ENCODE measurements at places on chromosomes 16 and 17.

DNA sequence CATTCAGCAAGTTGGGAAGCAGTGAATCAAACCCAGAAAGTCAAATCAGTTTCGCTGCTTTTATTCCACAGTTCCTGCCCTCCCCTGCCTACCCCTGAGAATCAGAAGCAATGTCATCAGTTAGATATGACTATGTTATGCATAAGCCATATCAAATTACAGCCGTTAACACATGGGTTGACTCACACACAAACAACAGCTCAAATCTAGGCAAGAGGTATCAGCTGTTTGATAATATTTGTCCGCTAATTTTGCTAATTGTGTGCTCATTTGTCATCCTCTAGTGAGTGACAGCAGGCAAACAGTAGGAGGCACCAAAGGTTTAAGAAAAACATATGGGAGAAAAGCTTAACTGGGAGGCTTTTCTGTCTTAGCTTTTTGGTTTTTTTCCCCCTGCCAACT lies 327.4 kb upstream of the CCL2 start:
- DNase-seq = no peak

DNA sequence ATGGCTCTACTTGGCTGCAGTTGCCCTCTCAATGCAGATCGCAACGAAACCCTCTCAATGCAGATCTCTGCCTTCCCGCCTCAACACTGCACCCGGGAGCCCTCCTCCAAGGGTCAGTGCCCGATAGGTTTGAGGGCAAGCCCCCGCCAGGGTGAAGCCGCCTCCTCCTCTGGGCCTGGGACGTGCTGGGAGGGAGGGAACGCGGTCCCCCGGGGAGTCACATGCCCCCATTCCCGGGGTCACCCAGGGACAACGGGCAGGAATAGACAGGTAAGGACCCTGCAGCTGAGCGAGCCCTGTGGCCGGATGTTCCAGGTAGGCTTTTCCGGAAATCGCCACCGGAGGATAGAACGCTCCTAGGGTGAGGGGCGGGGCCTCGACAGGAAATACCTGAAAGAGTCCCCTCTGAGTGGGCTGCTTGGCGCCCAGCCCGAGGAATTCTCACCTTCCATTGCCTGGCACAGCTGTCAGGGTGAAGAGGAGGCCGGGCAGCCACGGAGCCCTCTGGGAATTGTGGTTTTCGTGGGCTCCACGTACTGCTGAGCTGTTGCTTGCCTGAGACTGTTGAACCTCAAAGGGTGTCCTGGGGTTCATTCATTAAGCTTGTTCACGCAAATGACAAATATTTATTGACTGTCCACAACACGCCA lies 12.8 kb downstream of the ZNF174 start:
- DNase-seq = no peak

- DNase-seq = no peak
Observed at GRCh38 chr17:70100983-70101382, 26.0 kb downstream of the KCNJ16 start.

- DNase-seq = no peak
Observed at GRCh38 chr17:14434506-14434905, 133.6 kb downstream of the HS3ST3B1 start.

GRCh38 chr16:29926711-29927052 lies 656 bp upstream of the KCTD13 start:
- DNase-seq = no peak

- DNase-seq = no peak
Observed at GRCh38 chr17:79658811-79659207, 48.0 kb upstream of the RBFOX3 start.

DNA sequence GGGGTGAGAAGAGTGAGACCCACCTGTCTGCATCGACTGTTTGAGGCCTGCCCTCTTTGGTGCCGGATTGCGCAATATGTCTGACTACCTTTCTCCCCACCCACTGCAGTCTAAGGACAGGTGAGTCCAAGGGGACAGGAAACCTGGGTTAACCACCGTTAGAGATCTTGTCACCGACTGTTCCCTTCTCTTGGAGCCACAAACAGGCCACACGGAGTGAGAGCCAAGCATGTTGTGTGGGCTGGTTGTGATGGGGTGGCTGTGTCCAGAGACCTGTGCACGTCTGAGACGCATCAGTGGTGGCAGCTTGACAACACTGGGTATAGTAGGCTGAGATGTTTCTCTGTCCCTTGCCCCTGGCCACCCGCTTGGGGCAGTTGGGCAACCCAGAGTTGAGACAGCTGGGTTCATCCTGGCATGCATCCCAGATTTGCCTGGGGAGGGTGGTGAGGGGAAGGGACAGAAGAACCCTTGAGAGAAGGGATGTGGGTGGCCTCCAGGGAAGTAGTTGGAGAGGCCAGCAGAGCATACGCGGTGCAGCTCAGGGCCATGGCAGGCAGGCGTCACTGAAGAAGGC lies 21.4 kb downstream of the MPRIP start:
- no peak for DNase-seq

GRCh38 chr17:14784997-14785696 lies 480.0 kb downstream of the PMP22 start:
- no peak for DNase-seq

- DNase-seq = no peak
Observed at GRCh38 chr16:86227801-86228200, 282.5 kb upstream of the FOXF1 start.

- no peak for DNase-seq
Observed at GRCh38 chr17:4072487-4073157, 70.2 kb downstream of the ZZEF1 start.

DNA sequence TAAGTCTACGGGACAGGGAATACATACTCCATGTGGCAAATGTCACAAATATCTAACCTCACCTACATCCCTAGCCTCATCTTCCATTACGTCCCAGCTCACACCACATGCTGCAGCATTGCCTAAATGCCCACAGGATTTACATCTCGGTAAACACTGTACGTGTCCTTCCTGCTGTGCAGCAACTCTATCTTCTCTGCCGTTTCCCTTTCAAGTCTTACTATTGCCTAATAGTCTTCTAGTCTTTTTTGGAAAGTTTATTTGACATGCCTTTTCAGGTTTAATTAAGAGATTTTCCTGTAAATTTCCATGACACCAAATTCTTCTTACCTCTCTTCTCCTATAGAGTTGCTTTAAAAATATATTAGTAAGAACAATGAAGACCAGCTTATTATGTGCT lies 120.5 kb downstream of the HS3ST4 start:
- DNase-seq = no peak

- no peak for DNase-seq
Observed at GRCh38 chr17:80817861-80818260, 173.8 kb upstream of the CHMP6 start.

- DNase-seq = no peak
Observed at GRCh38 chr16:66353055-66353454, 13.4 kb upstream of the CDH5 start.

GRCh38 chr17:17959520-17960361 lies 12.5 kb downstream of the TOM1L2 start:
- no peak for DNase-seq

DNA sequence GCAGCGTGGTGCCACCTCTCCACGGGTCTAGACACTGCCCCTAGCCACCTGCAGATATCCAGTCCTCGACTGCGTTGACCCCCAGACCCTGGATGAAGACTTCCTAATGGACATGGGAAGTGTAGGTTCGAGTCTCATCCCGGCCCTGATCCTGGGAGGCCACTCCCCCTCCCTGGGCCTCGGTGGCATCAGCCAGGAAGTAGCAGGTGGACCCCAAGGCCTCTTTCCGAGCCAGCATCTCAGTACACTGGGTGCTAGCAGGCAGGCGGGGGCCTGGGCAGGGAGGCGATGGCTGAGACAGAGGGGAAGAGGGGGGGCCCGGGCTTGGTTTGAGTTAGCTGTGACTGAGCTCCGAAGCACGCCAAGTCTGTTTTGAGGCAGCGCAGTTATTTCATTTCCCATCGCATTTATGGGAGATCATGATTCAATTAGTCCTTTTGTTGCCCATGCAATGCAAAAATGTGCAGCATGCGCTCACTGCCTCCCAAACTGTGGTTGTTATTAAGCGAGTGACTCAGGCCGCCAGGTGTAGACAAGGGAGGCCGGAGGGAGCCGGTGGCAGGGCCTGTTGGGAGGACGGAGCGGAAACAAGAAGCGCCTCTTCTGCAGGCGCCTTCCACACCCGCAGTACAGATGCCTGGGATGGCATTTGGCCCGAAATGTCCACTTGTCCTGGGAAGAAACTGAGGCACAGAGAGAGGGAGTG lies 25.3 kb upstream of the ZNF469 start:
- no peak for DNase-seq

GRCh38 chr17:20022701-20023100 lies 13.5 kb downstream of the SPECC1 start:
- no peak for DNase-seq

DNA sequence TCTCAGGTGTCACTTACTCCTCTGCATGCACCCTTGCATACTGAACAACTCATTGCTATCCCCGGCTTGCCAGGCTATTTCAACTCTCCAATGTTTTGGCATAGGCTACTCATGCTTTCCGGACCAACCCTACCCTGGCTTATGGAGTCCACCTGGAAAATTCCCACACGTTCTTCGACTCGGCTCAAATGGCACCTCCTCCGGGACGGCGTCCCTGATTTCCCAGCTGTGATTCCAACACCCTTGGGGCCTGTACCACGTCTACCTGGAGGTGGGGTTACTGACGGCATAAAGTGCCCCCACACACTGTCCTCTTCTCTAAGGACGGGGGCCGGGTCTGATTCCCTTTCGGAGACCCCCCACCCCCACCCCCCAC lies 498 bp downstream of the SMYD4 start:
- DNase-seq = no peak

DNA sequence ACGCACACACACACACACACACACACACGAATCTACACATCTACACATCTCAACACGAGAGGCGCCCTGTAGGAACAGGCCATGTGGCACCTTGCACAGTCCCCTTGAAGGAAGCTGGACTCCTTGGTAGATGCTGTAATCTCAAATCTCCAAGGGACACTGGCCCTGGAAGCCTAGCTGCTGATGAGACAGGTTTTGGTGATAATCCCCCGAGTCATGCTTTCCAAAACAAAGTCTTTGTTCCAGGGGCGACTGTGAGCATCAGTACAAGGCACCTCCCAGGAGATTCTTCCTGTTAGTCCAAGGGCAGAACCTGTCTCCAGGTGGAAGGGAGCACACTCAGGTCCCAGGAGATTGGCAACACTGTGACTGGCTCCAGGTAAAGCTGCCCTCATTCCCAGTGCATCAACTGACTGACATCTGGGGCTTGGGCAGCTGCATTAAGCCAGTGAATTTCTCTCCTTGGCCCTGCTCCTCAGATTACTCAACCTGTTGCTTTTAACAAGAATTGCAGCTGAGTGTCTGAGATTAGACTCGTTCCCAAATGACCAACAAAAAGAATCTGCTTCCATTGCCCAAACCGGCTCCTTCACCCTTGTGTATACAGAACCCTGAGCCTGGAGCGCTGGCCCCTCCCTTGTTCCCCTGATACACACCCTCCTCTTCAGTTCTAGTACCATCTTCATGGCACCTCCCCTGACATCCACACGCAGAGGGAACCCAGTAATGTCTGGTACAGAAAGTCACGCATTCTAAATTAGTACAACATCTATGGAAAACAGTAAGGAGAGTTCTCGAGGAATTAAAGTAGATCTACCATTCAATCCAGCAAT lies 13.9 kb upstream of the TNRC6C start:
- no peak for DNase-seq

All from GDM1 (cell line).